ENCODE measurements at places on chromosomes 6 and 20. TPM values are rescaled to one million over a fixed set of nuclear protein-coding genes. Genes with fewer than 3 reads are reported as not detected.

- no peak for DNase-seq
Observed at GRCh38 chr6:85388531-85388930, 61.4 kb upstream of the NT5E start.

- DNase-seq, result no peak
Observed at GRCh38 chr20:34535857-34536256, 19.6 kb downstream of the DYNLRB1 start.

DNA sequence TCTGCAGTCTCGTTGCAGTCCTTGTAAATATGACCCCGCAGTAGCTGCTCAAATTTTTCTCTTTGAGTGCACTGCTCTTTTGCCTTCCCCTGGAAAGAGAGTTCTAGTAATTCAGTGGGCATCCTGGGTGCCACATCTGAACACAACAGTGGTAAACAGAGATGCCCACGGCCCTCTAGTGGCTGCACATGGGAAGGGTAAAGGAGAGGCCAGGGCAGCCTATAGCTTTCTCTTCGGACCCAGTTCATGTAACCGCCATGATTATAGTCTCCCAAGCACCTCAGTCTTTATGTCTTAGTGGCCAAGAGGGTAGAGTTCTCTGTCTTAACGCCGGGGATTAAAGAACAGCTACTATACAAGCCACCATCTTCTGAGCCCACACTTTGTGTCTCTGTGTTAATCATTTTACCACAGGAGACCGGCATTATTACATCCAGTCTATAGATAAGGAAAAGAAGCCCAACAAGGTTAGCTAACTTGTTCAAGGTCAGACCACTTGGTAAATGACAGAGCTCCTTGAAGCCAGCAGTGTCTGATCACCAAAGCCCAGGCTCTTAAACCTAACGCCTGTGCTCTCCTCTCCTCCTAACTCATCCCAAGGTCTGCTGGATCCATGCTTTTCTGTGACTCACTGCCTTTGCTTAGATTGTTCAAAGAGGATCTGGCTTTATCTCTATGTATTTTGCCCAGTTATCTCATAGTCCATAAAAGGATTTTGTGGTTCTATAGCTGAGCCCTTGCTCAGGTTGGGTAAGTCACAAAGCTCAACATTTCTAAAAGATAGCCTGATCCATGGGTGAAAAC lies 81.8 kb downstream of the ISM1 start:
- no peak for DNase-seq

DNA sequence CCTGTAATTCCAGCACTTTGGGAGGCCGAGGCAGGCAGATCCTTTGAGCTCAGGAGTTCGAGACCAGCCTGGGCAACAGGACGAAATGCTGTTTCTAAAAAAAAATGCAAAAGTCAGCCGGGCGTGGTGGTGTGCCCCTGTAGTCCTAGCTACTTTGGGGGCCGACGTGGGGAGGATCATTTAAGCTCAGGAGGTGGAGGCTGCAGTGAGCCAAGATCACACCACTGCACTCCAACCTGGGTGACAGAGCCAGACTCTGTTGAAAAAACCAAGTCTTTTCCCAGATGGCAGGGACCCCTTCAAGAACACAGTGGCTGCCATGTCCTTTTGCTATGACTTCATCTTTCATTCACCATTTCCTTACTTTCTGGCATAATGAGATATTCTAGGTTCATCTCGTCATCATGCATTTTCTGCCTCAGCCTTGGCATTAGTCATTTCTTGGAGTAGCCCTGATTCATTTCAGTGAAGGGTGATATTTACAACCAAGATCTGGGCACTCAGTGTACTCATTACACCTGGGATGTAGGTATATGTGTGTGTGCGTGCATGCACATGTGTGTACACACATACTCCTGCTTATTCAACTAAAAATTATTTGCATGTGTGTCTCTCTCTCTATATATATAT lies 61.4 kb upstream of the TOX2 start:
- DNase-seq, result no peak

- DNase-seq, result no peak
Observed at GRCh38 chr6:168272415-168273325, 46.9 kb downstream of the DACT2 start.

GRCh38 chr6:53441035-53441493 lies 92.3 kb upstream of the ELOVL5 start:
- DNase-seq, result no peak

GRCh38 chr6:25717866-25718740 lies 36.4 kb upstream of the SLC17A4 start:
- no peak for DNase-seq

DNA sequence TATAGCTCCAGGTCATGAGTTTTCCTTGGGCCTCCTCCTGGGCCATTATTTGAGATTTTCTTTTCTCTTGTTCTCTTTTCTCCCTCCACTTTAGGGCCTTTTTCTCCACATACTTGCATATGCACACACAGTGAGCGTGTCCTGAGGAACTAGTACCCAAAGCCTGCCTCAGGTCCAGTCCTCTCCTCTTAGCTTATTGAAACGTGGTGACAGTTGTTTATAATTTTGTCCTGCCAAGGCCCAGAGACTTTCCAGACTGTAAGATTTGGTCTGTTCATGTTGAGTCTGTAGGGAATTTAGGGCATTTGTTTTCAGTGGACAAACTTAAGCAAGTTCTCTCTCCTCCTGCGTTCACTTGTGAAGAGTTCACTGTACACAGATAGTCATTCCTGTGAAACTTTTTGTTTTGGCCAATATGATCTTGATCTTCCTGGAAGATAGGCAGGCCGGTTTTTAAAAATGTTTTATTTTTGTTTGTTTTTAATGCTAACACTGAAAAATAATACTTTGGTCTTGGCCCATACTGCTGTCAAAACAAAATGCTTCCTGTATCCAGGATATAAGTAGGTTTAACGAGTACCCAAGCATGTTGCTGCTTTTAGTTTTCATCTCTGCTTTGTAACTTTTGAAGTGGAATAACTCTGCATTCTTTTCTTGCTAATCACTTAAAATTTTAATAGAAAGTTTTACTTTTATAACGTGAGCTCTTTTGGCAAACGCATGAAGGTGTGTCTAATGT lies 20.7 kb downstream of the LRRC1 start:
- no peak for DNase-seq

DNA sequence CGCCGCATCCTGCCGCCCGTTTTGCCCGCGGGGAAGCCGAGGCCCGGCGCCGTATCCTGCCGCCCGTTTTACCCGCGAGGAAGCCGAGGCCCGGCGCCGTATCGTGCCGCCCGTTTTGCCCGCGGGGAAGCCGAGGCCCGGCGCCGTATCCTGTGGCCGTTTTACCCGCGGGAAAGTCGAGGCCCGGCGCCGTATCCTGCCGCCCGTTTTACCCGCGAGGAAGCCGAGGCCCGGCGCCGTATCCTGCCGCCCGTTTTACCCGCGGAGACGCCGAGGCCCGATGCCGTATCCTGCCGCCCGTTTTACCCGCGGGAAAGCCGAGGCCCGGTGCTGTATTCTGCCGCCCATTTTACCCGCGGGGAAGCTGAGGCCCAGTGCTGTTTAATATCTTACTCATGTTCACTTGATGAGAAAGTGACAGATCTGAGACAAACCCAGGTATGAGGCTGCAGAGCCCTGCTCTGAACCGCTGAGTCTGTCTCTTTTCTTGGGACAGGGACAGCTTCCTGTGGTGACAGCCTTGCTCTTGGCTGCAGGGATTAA lies 129.4 kb downstream of the CDH26 start:
- DNase-seq, result no peak

DNA sequence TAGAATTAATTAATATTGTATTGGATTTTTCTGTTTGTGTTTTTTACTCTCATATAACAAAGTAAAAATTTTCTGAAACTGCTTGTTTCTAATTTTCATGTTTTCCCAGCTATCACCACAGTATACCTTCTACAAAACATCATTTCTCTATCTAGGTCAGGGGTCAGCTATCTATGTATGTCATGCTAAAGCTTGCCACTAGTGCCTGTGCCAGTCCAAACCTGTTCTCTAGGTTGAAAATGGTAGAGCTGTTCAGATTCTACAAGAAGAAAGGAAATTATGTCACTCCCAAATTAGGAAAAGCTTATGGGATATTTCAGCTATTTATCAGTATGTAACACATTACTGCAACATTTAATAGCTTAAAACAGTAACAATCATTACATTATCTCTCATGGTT lies 5.8 kb upstream of the ME1 start:
- DNase-seq, result no peak

DNA sequence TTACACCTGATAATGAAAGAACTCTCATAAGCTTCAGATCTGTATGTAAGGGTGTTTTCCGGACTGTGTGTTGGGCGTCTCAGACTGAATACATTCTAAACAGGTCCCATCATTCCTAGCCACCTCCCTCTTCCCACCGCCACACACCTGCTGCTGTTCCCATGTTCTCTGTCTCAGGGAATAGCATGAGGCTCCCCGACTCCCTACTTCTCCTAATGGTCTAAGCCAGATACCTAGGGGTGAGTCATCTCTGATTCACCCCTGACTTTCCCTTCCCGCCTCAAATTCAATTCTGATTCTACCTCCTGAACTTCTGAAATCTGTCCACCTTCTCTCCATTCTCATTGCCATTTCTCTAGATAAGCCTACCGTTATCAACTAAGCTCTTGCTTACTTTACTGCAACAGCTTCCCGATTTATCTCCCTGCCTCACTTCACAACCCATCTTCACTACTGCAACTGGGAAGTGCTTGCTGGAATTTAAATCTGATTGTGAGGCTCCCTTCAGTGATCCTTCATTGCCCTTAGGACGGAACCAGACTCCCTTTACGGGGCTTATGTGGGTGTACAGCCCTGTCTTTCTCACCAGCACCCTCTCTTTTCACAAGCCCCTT lies 1.6 kb downstream of the TMEM14A start:
- no peak for DNase-seq

- DNase-seq, result no peak
Observed at GRCh38 chr6:138430361-138431145, 26.5 kb downstream of the HEBP2 start.

DNA sequence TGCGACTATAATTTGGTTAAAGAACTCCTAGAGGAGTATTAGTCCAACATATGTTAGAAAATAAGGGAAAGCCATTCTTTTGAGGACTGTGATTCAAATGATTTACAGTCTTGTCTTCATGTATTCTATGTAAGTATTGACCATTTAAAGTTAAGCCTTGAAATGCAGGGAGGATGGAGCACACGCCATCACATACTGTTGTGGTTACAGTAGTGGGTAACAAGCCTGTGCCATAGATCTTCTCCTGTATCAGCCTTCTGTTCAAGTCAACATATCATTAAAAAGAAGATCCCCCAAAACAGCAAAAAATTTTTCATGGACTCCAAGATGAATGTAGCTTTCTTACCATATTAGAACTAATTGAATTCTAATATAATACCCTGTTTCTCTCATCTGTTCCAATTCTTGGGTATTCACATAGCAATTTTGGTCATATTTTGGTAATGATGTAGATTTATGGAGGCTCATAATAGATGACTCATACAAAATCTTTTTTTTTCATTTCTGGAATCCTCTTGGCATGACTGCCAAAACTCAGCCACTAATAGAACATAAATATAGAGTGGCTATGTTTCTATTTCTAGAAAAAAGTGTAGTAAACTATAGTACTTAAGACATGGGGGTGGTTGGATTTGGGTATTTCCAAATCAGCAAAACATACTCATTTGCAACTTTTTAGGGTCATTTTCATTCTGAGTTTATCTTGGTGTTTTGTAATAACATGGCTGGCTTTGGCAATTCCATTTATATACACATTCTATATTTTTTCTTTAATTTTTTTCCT lies 413.5 kb downstream of the BCKDHB start:
- no peak for DNase-seq

DNA sequence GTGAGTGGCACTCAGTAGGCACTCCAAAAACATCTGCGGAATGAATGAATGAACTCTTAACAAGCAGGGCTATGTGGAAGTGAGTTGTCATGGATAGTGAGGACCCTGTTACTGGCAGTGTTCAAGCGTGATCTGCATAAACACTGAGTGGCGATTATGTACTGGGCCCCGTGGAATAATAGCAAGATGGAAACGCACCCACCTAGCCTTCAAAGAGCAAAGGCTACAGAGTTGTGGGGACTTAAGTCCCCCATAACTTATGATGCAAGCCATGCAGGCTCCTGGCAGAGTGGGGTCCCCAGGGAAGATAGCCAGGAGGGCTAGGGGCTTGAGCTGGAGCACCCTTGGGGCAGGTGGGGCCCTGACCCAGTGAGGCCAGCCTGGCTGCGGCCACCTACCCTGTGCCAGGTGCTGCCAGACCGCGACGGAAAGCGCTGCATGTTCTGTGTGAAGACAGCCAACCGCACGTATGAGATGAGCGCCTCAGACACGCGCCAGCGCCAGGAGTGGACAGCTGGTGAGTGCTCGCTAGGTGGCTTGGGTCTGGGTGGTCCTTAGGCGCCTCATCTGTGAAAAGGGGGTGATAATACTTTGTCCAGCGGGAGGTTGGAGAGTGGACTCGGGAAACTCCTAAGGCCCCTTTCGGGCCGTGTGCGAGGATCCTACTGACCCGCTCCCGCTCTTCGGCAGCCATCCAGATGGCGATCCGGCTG lies 20.0 kb downstream of the DEF6 start:
- no peak for DNase-seq

GRCh38 chr20:58944610-58945009 lies 36.4 kb upstream of the NELFCD start:
- DNase-seq, result no peak

- DNase-seq, result no peak
Observed at GRCh38 chr20:17859002-17859615, 109.5 kb downstream of the SNX5 start.

- no peak for DNase-seq
Observed at GRCh38 chr6:89145091-89145955, 532 bp upstream of the PM20D2 start.

GRCh38 chr6:116564311-116564710 lies 7.0 kb upstream of the RWDD1 start:
- DNase-seq, result no peak

DNA sequence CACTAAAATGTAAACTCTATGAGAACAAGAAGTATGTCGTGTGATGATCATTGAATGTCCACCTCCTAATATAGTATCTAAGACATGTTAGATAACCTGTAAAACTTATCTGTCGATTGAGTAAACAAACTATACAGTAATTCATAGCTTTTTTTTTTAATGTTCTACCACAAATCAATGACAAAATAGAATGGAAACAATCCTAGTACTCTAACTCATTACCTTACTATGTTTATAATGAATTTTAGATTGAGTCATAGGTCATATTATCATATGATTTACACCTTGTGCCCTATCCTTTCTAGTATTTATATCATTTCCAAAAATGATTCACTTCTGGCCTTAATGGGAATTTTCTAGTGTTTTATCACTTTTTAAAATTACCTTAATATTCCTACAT lies 6.1 kb downstream of the VTA1 start:
- no peak for DNase-seq

GRCh38 chr6:22141241-22141745 lies 155.5 kb downstream of the PRL start:
- DNase-seq, result no peak

The SMIM13 gene
- 17.2 TPM for total RNA-seq

The NPEPL1 gene
- total RNA-seq, result 47.5 TPM

The EPB41L2 gene
- total RNA-seq, result 889 TPM

The HFE gene
- 13.9 TPM for total RNA-seq

The ANKEF1 gene
- total RNA-seq, result 1.6 TPM

The CCR6 gene
- total RNA-seq, result not detected

The EMILIN3 gene
- total RNA-seq, result 9.9 TPM

The EFCAB8 gene
- total RNA-seq, result 1.1 TPM
